NCI-H2029 (cell line): ENCODE measurements at places on chromosomes 1 and 21.
A peak's percentile ranks its signal among the peaks of the same experiment; 100 is the strongest.

DNA sequence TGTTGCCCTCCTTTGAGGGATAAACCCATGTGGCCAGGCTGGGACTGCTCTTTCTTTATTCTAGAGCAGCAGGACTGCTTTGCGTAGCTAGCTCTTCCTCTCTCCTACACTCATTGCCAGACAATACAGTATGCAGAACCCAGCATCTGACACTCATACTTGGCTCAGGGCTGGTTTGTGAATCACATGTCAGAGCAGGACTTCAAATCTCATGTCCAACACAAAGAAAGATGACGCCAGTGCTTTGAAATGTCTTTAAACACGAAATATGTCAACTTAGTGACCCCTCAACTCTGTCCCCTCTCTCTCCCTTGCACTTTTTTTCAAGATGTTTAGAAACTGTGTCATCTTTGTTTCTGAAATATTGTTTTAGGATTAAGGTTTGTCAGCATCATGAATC lies 135.0 kb downstream of the TGFB2 start:
- DNase-seq: no peak

- no peak for DNase-seq
These were observed 61.2 kb downstream of the CRP start for GRCh38 chr1:159653201-159653600.

- no peak for DNase-seq
These were observed 206.7 kb upstream of the C1orf174 start for GRCh38 chr1:4106731-4107130.

DNA sequence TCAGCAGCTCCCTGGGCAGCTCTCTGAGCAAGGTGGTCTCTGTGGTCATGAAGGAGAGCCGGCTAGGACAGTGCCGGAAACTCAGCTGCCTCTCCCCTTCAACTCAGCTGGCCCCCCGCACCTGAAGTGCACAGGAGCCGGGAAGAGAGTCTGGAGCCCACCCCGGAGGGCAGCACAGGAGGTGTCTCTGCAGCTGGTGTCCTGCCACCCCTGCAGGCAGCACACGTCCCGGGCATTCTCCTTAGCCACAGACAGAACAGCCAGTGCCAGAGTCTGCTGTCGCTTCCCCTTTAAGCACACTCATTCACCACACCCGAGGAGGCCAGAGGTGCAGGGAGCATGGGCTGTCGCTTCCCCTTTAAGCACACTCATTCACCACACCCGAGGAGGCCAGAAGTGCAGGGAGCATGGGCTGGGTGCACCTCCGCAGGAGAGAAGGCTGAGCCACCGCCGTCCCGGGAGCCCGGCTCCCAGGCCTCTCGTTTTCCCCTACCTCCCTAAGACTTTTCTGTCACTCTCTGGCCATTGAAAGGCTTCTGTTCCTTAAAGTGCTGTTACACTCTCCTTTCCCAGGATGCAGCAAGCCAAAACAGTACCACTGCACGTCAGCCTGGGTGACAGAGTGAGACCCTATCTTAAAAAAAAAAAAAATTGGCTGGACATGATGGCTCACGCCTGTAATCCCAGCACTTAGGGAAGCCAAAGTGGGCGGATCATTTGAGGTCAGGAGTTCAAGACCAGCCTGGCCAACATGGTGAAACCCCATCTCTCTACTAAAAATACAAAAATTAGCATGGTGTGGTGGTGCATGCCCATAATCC lies 16.9 kb upstream of the SAMD11 start:
- no peak for DNase-seq

DNA sequence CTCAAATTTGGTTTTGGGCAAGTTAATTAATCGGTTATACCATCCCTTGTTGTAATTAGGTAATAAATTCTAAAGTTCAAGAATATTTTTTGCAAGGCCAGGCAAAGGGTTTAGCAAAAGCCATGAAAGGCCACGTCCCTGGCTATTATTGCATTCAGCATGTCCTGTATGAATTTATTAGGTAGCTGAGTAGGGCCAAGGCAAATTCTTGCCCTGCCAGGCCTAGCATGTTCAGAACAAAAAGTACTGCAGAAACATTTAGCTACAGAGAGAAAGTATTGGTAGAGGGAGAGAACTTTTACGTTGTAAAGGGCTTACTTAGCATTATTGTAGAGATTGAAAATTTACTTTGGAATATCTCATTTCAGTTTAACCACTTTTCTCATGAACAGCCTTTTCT lies 94.4 kb downstream of the PATJ start:
- no peak for DNase-seq

- peak; percentile 10 for DNase-seq
These were observed 83.4 kb downstream of the DAB1 start for GRCh38 chr1:57340334-57341070.

GRCh38 chr1:175319912-175320230 lies 127.3 kb upstream of the KIAA0040 start:
- DNase-seq: no peak

DNA sequence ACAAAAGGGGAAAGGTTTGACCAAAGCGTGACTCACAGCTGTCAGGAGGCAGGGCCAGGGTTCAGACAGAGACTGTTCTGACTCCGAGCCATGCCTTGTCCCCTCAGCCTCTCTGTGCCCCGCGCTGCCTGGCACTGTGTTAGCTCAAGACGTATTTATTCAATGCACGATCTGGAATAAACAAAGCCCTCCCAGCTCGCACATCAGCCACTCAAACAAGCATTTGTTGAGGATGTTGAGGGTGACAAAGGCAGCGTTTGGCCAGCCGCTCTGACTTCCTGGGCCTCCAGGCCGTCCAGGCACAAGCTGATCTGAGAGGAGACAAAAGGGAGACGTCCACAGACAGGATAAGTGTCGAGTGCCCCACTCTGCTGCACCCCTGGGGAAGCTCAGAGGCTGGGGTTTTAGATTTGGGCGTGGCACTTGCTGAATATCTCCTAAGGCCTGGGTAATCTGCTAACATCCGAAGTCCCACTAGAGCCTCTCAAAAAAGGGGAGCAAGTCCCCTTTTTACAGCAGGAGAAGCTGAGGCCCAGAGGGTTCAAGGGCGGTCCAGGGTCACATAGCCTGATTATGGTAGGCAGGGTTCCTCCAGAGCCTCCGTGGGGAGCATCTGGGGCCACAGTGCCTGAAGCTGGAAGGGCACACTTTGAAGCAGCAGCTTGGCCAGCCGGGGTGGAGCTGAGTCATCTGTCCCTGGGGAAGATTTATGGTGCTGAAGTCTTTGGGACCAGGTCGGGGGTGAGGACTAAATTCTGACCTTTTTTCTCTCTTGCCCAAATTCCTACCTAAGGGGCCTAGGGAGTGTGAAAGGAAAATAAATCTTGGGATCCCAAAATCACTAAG lies 95.9 kb downstream of the SPSB1 start:
- no peak for DNase-seq

- DNase-seq: no peak
These were observed 234.3 kb upstream of the ADAMTS5 start for GRCh38 chr21:27201197-27201596.

GRCh38 chr1:53501065-53502005 lies 42.1 kb downstream of the DMRTB1 start:
- peak; percentile 17 for DNase-seq

- no peak for DNase-seq
These were observed 82.0 kb downstream of the OLFML3 start for GRCh38 chr1:114061121-114061830.

DNA sequence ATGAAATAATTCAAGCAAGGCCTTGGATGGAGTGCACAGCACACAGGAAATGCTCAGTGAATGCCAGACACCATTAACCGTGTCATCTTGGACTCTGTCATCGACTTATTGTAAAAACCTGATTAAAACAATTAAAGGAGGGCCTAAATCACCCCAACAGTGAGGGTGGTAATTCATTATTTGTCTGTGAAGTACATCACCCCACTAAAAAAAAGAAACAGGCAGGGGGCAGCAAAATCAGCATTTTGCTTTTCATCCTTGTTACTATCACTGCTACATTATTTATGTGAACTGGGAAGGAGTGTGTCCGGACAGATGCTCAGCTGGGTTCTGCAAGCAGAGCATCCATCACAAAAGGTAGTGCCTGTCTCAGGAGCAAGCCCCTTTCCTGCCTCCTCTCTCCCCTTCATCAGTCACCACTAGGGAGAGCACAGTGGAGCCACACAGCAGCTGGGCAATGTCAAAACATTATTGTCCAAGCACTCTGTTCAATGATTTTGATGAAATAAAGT lies 98.5 kb downstream of the RERE start:
- DNase-seq: no peak

DNA sequence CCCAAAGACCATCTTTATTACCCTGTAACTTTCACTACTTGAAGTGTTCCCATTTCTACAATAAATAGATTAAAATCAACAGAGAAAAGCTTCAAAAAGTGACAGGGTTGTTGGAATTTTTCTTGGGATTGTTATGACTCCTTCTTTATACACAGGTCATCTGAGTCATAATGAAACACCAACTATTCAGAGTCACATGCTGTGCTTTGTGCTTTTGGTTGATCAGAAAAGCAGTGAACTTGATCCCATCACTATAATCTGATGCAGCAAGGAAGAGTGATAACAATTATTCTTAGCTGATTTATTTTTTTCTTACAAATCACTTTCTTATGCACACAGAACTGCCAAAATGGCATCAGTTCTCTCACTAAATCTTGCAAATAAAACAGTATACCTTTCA lies 422.9 kb downstream of the PTBP2 start:
- no peak for DNase-seq

- DNase-seq: peak; percentile 3
These were observed 150.9 kb downstream of the KCNJ6 start for GRCh38 chr21:37765221-37765900.

DNA sequence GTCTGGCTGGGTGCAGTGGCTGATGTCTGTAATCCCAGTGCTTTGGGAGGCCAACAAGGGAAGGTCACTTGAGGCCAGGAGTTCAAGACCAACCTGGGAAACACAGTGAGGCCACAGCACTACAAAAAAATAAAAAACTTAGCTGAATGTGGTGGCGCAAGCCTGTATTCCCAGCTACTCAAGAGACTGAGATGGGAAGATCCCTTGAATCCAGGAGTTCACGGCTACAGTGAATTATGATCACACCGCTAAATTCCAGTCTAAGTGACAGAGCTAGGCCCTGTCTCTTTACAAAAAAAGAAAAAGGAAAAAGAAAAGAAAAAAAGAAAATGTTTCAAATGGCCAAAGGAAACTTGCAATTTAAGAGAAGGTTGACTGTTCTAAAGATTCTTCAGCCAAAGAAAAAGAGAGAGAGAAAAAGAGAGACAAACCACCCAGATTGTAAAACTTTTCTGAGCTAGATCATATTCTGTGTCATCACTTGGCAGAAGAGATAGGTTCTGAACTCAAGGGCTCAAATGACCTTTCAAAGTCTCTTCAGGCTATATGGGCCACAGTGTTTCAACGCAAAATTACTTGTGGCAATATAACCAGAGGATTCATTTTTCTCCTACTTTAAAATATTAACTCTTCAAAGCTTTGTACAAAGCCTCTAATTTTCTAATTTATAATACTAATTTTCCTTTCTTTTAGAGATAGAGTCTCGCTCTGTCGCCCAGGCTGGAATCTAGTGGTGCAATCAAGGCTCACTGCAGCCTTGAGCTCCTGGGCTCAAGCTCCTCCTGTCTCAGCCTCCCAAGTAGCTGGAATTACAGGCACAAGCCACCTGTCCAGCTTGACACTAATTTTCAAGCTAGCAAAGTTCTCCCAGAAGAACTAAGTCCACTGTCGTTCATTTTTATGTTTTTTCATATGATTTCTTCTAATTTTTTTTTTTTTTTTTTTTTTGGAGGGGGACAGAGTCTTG lies 20.5 kb downstream of the ARID4B start:
- DNase-seq: no peak

DNA sequence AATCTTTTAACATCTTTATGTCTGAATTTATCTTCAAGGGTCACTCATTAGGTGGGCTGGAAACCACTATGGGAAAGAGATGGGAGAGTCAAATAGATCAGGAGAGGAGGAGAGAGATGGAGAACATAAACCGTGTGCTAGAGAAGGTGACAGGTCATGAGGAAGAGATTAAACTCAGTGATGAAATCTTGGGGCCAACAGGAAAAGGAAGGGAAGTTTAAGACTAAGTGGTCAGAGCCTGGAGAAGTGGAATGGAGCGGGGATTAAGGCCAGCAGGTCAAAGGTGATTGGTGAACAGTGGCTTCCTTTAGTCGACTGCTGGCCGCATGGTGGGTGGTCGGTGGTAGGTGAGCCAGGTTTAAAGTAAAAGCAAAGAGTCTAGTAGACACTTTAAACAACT lies 169.3 kb upstream of the IVNS1ABP start:
- DNase-seq: no peak

DNA sequence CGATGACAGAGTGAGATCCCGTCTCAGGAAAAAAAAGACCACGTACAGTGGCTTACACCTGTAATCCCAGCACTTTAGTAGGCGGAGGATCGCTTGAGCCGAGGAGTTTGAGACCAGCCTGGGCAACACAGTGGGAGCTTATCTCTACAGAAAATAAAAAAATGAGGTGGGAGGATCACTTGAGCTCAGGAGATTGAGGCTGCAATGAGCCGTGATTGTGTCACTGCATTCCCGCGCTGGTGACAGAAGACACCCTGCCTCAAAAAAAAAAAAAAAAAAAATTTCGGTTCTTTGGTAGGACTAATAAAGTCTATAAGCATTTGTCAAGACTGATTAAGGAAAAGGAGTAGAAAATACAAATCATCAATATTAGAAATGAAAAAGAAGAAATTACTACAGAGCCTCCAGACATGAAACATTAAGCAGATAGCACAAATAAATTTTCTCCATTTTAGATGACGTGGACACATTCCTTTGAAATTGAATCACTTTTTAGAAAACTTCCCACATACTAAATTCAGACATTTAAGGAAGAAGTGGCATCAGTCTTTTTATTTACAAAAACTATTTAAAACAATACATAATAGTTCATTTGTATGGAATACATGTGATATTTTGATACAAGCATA lies 30.4 kb downstream of the MORC3 start:
- DNase-seq: no peak

- no peak for DNase-seq
These were observed 137.4 kb downstream of the FAM78B start for GRCh38 chr1:166029196-166029945.

DNA sequence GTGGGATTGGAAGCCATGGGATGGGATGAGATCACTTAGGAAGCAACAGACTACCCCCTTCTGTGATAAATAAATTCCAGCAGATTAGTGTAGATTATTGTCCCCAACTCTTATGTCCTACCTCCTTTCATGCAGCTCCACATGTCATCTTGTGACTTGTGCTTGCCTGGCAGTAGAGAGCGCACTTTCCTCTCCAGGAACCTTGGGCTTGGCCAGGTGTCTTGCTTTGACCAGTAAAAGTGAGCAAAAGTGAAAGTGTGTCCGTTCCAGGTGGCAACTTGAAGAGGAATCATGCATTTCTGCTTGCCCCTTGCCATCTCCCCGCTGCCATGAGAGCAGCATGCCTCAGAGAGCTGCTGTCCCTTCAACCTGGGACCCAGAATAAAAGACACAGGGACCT lies 122.9 kb upstream of the ERG start:
- DNase-seq: no peak

DNA sequence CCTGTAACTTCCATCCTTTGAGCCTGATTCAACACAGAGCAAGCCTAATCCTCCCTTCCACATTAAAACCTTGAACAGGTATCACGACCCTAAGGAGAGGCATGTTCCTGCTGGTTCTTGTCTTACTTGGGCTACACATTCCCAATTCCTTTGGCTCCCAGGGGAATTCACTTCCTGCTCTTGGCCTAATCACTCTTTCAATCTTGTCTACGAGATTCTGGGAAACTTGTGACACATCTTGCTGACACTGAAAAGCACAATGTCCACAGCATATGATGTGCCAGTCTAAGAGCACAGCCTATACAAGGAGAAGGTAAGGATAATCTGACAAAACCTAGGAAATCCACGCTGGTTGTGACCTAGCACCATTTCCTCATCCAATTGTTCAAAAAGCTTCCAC lies 163.9 kb downstream of the GABPA start:
- DNase-seq: no peak

- DNase-seq: no peak
These were observed 23.1 kb downstream of the C21orf91 start for GRCh38 chr21:17796037-17796403.

- DNase-seq: no peak
These were observed 2.4 kb downstream of the HMGB4 start for GRCh38 chr1:33866281-33866680.
